Left hindlimb (tissue), 1 donor: ENCODE measurements at places on chromosomes 4 and X.

- no peak for DNase-seq
Measured at GRCh38 chr4:53173576-53173975, 192.3 kb downstream of the SCFD2 start.

- DNase-seq = no peak
Measured at GRCh38 chrX:133413218-133413925, 1.9 kb downstream of the GPC4 start.

DNA sequence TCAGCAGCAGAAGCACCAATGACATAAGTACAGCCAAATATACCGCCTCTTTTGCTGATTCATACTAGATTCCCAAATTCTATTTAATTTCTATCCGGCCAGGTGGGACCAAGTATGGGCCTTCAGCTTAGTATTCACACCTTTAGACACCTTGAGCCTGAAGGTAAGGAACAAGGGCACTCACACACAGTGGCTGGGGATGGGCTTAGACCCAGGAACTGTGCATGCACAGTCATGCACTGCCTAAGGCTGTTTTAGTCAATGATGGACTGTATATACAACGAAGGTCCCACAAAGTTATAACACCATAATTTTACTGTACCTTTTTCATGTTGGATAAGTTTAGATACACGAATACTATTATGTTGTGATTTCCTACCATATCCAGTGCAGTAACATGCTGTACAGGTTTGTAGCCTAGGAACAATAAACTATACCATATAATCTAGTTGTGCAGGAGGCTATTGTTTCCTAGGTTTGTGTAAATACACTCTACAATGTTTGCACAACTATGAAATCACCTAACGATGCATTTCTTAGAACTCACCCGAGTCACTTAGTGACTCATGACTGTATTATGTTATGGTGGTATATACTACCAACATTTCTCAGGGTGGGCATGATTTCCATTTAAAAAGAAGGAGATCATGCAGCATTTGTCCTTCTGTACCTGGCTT is 9.7 kb upstream of the CLNK start:
- DNase-seq = no peak

DNA sequence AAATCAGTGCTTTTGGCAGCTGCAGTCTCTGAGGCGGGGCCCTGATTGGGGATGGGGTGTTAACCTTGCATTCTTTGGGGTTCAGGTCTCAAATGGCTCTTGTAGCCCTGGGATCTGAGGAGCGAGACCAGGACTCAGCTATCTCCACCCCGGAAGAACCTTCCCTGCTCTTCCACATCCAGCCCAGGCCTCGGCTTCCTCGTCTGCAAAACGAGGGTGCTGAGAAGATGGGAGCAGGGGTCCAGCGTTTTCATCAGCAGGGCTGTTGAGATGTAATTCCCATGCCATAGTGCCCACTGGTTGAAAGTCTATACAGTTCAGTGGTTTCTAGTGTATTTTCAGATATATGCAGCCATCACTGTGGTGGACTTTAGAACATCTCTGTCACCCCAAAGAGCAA is 34.6 kb upstream of the WFS1 start:
- DNase-seq = no peak

DNA sequence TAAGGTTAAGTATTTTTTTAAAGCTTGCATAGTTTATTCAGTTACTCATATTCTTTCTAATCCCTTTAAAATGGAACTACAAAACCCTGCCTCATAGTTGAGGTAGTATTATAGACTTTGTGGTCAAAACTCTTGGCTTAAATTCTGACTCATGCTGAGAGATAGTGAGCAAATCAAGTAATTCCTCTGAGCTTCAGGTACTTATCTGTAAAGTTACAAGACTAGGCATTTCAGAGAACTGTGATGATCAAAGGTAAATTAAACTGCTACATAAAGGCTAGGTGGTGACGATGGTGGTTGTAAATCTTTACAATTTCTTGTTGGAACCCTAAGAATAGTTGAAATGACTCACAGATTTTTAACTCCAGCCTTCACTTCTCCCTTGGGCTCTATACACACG is 3.2 kb upstream of the CLOCK start:
- DNase-seq = no peak

DNA sequence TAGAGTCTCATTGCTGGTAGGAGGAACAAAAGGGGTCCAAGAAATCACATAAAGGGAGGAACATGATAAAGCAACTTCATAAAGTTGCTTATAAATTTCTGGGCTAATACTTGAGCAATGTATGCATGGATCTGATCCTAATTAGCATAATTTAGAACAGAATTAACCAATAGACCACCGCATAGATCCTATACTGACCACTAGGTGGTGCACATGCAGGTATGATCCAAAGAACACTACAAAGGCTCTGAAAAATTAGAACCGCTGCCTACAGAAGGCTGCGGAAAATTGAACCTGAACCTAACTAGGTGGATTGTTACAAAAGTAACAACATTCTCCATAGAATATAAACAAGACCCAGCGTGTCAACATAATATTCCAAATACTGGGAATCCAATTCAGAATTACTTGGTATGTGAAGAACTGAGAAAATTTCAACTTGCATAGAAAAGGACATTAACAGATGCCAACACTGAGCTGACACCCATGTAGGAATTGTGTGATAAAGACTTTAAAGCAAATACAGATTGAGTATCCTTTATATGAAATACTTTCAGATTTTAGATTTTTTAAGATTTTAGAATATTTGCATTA is 23.3 kb downstream of the BRCC3 start:
- no peak for DNase-seq

DNA sequence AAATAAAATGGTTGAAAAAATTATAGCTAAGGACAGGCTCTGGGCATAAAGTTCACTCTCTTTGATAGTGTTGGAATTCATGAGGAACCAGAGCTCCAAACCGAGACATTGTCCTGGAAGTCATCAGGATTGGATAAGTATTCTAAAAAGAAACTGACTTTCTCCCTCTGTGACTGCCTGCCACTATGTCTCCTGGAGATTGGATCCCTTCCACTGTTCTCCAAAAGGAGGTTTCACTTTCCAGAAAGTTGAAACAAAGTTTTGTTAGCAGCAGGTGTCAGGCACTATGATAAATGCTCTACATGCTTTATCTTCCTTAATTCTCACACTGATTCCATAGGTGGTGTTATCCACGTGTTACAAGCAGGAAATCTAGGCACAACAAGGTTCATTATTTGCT is 16.8 kb downstream of the BANK1 start:
- DNase-seq = no peak

GRCh38 chrX:30570505-30570904 is 7.1 kb downstream of the TASL start:
- no peak for DNase-seq

GRCh38 chr4:144259285-144259684 is 118.8 kb upstream of the GYPA start:
- no peak for DNase-seq

DNA sequence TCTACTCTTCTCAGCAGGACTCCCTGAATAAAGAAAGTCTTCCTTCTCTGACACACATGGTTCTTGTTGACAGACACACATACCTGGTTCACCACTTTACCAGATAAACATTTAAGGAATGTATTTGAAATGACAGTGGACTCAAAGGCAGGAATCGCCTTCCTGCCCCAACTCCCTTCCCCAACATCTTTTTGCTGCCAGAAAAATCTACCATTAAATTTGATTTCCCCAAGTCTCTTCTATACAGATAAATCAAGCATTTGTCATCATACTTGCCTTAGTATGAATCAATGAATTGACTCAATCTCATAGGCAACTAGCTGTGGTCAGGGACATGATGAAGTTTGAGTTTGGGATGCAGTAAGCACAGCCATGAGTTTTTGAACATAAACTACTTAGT is 23.3 kb upstream of the ANXA5 start:
- DNase-seq = no peak

DNA sequence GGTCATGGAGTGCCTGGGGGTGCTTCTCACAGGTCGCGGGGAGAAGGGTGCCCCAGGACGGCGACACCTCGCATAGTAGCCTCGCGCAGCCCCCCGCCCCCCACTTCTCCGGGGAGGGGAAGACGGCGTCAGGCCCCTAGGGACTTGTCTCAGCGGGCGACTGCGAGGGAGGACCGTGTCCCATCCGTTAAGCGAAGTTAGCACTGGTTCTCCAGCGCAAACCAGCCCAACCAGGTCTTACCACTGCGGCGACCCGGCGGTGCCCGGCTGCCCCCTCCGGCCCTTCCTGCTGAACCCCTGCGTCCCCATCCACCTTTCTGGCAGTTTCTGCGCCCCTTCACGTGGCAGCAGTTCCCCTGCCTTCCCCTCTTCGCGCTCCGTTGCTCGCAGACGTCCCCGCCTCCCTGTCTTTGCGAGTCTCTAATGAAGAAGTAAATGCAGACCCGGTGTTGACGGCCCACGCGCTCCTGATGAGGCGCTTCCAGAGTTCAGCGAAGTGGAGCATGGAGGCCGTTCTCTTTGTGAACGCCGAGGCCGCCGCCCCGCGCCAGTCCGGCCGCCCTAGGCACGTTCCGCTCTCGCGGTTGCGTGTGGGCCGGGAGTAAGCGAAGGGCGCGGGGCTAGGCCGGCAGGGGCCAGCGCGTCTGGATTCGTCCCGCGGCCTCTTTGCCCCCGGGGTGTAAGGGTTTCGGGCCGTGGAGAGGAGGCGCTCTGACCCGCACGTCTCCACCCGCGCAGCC is 3.0 kb downstream of the SLIT2 start:
- DNase-seq = peak; percentile 61

DNA sequence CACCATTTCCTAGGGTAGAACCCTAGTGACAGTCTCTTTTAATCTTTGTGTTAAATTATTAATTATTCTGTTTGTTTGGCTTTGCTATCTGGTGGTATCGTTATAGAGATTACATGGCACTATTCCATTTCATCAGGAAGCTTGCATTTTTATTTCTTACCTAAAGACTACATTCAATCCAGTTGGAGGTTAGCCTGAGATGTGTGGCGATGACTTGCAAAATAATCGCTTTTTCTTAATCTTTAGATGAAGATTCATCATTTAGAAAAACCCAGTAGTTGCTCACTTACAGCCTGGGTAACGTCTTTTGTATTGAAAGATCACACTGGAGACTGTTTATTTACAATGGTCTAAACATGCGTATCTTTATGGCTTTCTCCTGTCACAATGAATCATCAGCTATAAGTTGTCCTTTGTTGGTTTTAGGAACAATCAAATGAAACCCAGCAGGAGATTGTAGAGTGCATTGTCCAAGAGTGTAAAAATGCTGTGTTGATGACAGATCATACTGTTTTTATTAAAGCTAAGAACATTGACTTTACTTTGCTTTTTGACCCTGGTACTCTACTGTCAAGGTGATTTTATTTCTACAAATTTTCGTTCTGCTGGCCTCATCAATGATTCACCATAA is 281.7 kb upstream of the PITX2 start:
- DNase-seq = no peak

DNA sequence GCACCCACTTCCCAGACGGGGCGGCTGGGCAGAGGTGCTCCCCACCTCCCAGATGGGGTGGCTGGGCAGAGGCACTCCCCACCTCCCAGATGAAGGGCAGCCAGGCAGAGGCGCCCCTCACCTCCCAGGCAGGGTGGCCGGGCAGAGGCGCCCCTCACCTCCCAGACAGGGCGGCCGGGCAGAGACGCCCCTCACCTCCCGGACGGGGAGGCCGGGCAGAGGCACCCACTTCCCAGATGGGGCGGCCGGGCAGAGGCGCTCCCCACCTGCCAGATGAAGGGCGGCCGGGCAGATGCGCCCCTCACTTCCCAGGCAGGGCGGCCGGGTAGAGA is 61.2 kb downstream of the UPRT start:
- no peak for DNase-seq

DNA sequence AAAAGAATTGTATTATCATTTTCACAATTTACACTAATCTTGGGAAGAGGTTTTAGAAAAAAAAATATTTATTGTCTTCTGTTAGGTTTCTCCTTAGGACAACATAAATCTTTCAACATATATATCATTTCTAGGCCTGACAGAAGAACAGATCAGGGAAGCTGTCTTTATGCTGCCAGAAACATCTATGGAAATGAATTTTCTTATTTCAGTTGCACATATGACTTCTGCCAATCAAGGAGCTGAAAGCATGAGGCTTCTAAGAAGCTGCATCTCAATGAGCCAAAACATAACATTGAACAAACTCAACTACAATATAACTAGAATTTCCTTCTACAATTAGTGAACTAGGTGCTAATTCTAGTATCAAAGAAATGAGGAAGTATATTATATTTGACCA is 258.4 kb downstream of the MAPK10 start:
- no peak for DNase-seq

GRCh38 chr4:156193106-156193505 is 239.4 kb upstream of the CTSO start:
- DNase-seq = no peak

- DNase-seq = no peak
Measured at GRCh38 chrX:137062915-137063617, 29.3 kb upstream of the GPR101 start.

GRCh38 chr4:140315019-140315418 is 58.4 kb upstream of the SCOC start:
- DNase-seq = no peak

- no peak for DNase-seq
Measured at GRCh38 chr4:8191136-8191747, 7.8 kb upstream of the SH3TC1 start.

GRCh38 chrX:152958047-152958446 is 35.9 kb downstream of the PNMA5 start:
- no peak for DNase-seq

DNA sequence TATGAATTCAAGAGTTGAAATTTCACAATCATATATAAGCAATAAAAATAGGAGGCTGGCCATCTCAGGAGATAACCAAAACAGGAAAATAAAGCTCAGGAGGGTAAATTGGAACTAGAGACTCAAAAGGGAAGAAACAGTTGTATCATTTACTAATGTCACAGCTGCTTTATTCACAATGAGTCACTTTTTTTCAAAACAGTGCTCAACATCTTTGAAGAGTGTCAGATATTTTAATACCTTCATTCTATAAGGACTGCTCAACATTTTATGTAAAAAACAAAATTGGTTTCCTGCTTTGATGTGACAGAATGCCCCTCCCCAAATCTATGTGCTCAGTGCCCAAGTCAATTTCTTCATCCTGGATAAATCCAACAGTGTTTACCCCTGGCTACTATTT is 97.7 kb downstream of the DDX60 start:
- DNase-seq = no peak

GRCh38 chr4:166822386-166822785 is 411.9 kb downstream of the SPOCK3 start:
- DNase-seq = no peak

GRCh38 chr4:151434183-151434860 is 25.3 kb downstream of the FHIP1A start:
- no peak for DNase-seq

- no peak for DNase-seq
Measured at GRCh38 chr4:54912155-54912554, 213.2 kb downstream of the KDR start.

- DNase-seq = no peak
Measured at GRCh38 chr4:61918987-61919386, 718.9 kb downstream of the ADGRL3 start.

DNA sequence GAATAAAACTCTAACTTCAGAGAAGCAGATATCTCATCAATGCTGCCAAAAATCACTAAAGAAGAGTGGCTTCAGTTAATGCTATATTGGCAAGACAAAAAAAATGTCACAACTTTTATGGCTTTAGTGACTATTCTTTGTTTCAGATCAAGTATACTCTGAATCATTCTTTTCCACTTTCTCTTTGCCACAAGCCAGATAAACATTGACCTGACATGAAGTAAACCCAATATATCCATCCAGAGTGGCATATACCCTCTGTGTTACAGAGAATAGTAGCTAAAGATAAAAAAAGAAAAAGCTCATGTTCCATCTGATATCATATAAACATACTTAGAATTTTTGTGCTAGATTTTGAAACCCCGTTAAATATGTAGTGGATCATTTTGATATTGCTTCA is 206.7 kb upstream of the CNKSR2 start:
- no peak for DNase-seq

- DNase-seq = no peak
Measured at GRCh38 chr4:95165926-95166524, 382.7 kb downstream of the UNC5C start.
